ENCODE measurements at places on chromosomes 13 and 19. TPM values are rescaled to one million over a fixed set of nuclear protein-coding genes. Genes with fewer than 3 reads are reported as not detected.
A peak's percentile ranks its signal among the peaks of the same experiment; 100 is the strongest.

GRCh38 chr19:1166872-1167573 lies 7.0 kb downstream of the SBNO2 start:
- no peak for DNase-seq

PET100 gene
- 182 TPM for total RNA-seq

KCNK6 gene
- total RNA-seq, result 5.1 TPM

IZUMO2 gene
- total RNA-seq, result 0.79 TPM

GRCh38 chr19:658916-659839 lies 3.8 kb downstream of the RNF126 start:
- DNase-seq, result no peak

APLP1 gene
- 10.6 TPM for total RNA-seq

- DNase-seq, result peak; percentile 10
Measured at GRCh38 chr13:112120031-112120373, 53.1 kb downstream of the SOX1 start.

DNA sequence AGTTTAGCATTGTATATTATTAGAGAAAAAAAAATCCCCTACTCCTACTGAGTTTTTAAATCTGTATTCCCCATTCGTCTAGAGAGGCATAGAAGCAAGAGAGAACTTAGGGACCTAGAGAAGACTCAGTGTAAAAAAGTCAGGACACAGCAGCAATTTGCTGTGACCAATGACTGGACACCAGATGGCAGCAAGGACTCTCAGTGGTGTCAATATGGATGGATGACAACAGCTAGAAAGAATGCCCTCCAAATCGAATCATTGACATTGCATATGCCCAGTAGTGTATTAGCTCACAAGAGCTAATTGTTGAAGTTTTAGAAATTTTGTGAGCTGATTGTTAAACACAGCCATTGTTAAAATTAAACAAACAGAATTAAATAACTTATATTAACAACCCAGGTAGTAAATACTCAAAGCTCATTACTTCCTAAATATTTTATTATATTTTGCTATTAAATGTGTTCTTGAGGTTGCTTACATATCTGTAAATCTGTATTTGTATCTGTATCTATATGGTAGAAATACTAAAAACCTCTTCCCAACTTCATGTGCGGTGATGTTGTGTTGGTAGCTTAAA lies 43.9 kb downstream of the SIAH3 start:
- DNase-seq, result peak; percentile 78

- peak; percentile 65 for DNase-seq
Measured at GRCh38 chr19:1855828-1856255, 7.5 kb downstream of the KLF16 start.

DNA sequence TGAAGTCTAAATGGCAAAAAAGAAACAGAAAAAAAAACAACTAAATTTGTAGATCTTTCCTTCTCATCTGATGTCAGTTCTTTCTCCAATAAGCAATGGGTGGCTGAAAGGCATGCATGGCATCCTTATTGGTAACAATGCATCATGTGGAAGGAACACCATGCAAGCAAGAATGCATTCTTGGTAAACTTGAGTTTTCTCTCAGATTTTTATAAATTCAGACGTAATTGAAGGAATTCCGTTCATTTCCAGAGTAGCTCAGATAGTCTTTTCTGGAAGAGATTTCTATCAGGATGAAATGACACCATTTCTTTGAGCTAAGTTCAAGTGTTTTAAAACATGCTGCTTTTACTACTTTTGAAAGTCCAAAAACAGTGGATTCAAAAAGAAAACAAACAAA lies 373.0 kb downstream of the COG6 start:
- DNase-seq, result no peak

CRX gene
- 0.72 TPM for total RNA-seq

DNA sequence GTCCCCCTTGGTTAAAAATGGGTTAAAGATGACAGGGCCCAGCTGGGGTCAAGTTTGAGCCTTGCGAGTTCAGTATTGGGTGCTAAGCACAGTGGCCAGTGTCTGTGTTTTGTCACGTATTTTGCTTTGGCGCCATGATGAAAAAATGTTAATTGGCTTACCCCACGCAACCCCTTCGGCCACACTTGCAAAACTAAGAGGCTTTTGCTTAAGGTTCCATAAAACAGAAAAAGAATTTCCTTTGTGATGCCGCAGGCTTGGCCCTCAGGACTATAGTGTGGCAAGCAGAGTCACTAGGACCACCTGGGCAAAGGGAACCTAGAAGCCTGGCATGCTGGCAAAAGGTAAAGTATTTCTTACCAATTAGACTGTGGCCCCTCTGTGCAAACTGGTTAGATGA lies 20.7 kb downstream of the DPRX start:
- no peak for DNase-seq

DNA sequence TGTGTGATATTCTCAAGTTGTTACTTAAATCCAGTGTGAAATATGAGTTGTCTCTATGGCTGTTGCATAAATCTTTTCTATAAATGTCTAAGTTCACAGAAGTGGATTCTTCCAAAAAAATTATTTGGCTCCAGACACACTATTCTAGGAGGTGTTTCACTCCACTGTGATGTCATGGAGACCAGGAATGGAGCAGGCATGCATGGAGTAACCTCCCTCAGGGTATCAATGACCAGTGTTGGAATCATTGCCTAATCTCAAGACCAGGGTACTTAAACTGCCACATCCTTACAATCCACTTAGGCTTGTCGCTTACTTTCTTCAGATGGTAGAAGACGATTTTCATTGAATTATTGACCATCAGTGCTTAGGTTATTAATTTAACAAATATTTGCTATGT lies 55.4 kb downstream of the LRRC63 start:
- no peak for DNase-seq

CDX2 gene
- not detected for total RNA-seq

GRCh38 chr19:38492181-38492813 lies 58.8 kb downstream of the RYR1 start:
- DNase-seq, result no peak

MYO1F gene
- 0.54 TPM for total RNA-seq

TMEM147 gene
- 109 TPM for total RNA-seq

DNA sequence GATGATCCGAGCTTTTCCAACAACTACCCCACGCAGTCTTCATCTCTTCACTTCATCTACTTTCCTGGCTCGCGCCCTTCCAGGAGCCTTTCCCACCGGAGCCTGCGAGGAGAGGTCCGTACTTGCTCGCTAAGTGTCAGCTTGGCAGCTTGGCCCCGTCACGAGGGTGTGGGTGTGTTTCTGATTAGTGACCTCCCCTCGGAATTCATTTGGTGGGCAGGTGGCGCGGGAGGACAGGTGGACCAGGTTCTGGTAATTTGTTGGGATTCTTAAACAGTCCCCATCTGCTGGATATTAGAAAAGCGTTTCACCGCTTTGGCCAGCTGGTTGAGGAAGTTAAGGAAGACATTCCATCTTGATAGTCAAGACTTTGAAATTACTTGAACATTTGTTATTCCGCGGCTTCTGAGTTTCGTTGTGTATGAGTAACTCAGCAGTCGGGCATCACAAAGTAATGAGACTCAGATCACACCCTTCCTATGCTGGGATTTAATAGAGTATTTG lies 515 bp downstream of the UFM1 start:
- no peak for DNase-seq

DNA sequence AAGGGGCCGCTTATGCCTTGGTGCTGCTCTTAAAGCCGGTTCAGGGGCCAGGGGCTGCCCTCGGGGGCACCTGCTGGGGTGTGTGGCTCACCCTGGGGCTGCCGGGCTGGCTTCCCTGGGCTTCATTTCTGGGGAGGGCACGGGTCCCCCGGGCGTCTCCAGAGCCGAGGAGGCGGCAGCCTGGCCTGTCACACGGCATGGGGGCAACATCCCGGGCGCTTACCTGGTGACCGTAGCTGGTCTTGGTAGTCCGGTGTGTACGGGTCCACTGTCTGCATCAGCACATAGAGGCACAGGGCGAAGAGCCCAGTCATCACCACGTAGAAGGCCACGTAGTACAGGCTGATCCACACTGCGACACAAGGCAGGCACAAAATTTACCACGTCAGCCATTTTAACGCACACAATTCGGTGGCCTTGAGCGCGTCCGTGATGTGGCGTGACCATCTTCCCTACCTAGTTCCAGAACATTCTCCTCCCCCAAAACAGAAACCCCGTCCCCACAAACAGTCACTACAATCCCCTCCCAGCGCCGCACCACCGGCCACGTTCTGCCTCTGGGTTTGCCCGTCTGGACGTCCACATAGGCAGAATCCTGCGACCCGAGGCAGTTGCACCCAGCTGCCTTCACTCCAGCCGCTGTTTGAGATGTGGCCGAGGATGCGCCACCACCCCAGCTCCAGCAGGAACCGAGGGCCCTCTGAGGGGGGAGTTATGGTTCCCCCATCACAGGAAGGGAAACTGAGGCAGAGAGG lies 3.2 kb downstream of the ATP4B start:
- no peak for DNase-seq

GRCh38 chr19:45403781-45404556 lies 900 bp downstream of the PPP1R13L start:
- peak; percentile 97 for DNase-seq

FPR2 gene
- not detected for total RNA-seq

CLIP3 gene
- 11.8 TPM for total RNA-seq

DNA sequence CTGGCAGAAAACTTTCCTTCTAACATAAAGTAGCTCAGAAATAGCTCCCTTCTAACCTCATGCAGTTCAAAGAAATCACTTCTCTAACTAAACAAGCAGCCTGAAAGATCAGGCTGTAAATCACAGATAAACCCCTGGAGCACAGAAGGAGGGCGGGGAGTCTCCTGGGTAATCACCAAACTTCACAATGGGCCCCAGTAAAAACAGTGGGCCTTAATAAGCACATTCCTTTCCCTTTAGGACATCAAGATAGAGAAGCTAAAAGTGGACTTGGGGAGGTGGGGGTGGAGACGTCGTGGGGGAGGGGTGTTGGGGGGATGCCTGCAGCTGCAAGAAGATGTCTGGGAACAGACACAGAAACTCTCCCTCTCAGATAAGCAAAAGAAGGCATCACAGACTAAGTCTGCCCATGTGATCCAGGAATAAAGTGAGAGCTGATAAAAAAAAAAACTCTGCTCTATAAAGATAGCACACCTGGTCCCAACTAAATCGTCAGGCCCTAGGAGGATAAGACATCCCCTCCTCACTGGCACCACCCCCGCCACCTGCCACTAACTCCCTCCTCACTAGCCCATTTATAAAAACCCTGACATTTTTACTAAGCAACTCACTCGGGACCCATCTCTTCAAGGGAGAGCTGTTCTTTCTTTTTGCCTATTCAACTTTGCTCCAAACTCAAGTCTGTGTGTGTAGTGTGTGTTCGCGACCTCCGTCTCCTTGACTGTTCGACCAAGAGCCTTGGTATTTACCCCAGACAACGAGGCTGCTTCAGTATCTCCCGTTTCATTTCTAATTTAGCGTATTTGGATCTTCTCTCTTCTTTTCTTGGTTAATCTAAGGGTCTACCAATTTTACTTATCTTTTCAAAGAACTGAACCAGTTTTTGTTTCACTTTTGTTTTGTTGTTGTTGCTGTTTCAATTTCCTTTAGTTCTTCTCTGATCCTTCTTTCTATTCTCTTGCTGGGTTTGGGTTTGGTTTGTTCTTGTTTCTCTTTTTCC lies 31.7 kb downstream of the DNAJC15 start:
- peak; percentile 89 for DNase-seq

SLC35E1 gene
- 34.2 TPM for total RNA-seq

KANK3 gene
- total RNA-seq, result 2.6 TPM

DNA sequence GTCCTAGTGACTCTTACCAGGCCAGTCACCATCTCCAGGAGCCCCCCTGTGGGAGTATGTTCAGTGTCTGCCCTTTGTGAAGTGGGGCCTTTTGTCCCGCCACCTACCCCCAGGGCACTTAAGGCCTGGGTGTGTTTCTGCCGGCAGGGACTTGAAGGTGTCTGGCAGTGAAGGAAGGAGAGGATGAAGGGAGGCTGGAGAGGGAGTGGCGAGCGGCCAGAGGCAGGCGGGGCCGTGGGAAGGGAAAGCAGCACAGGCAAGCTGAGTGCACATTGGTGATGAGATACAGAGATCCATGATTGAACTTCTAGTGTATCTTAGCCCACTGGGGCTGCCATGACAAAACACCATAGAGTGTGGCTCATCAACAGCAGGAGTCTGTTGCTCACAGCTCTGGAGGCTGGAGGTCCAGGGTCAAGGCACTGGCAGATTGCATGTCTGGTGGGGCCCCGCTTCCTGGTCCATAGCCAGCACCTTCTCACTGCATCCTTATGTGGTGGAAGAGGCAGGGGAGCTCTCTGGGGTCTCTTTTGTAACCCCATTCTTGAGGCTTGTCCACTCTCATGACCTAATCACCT lies 17.5 kb downstream of the CUL4A start:
- DNase-seq, result no peak

CEACAM5 gene
- not detected for total RNA-seq

GRCh38 chr13:49097374-49097773 lies 121.7 kb downstream of the FNDC3A start:
- no peak for DNase-seq

- no peak for DNase-seq
Measured at GRCh38 chr19:42276821-42277220, 7.8 kb downstream of the CIC start.

- no peak for DNase-seq
Measured at GRCh38 chr13:75547917-75548316, 1.7 kb upstream of the UCHL3 start.

DNA sequence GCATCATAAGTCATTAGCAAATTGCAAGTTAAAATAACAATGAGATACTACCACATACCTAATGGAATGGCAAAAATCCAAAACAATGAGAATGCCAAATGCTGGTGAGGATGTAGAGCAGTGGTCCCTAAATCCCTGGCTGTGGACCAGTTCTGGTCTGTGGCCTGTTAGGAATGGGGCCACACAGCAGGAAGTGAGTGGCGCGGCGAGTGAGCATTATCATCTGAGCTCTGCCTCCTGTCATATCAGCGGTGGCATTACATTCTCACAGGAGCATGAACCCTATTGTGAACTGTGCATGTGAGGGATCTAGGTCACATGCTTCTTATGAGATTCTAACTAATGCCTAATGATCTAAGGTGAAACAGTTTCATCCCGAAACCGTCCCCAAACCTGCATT lies 1694.4 kb downstream of the EFNB2 start:
- no peak for DNase-seq

DNA sequence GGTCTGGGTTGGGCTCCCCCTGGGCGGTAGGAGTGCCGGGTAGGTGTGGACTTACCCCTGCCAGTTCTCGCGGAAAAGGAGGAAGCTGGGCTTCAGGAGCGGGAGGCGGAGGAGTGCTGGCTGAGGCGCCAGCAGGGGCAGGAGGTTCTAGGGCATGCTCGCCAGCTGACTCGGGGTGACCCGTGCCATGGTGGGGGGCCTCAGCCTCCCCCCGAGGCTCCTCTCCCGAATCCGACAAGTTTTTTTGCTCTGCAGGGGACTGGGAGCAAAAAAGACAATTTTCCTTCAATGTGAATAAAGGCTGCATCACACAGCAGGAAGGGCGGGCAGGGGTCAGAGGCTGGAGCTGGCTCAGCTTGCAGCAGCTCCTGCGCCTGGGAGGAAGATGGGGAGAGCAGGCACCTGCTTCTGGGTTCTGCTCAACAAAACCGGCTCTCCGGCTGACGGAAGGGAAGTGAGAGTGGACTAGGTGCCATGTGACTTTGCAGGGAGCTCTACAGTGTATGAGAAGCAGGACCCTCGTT lies 26.5 kb downstream of the RANBP3 start:
- DNase-seq, result peak; percentile 63

Measured in endodermal cell (in vitro differentiated cells).